ENCODE measurements at places on chromosomes 1 and 21. TPM values are rescaled to one million over a fixed set of nuclear protein-coding genes. Genes with fewer than 3 reads are reported as not detected.

- H3K36me3 ChIP-seq: no peaks in the 10 kb centered on the region
- DNase-seq: peak; percentile 79
- no peak overlapping the region for H3K27ac ChIP-seq
Observed at GRCh38 chr1:165073185-165074007, 283.1 kb downstream of the LMX1A start.

DNA sequence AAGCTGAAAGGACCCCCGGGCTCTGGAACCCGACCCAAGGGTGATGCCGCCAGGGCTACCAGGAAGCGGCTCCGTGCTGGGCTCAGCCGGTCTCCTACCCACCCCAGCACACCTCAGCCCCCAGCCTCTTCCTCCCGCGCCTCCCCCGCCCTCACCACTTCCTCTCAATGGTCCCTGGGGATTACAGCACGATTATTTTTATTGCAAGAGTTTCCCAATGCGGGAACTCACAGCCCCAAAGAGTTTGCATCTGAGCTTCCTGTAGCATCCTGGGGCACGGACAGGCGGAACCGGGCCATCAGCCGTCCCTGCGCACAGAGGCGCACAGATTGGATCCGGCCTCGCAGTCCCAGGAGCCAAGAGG lies 8.7 kb upstream of the SLX9 start:
- DNase-seq: peak; percentile 77
- no peaks in the 10 kb centered on the region for H3K27me3 ChIP-seq
- peaks cover 71% of the 10 kb centered on the region for H3K4me1 ChIP-seq
- H3K4me3 ChIP-seq: peak overlapping the region; percentile 77
- H3K27ac ChIP-seq: peak overlapping the region; percentile 74

GRCh38 chr1:221667504-221667903 lies 74.4 kb downstream of the DUSP10 start:
- H3K27me3 ChIP-seq: no peaks in the 10 kb centered on the region
- H3K27ac ChIP-seq: peak overlapping the region; percentile 21
- H3K4me3 ChIP-seq: no peak overlapping the region
- DNase-seq: peak; percentile 74
- H3K4me1 ChIP-seq: peaks cover 25% of the 10 kb centered on the region
- no peaks in the 10 kb centered on the region for H3K36me3 ChIP-seq

DNA sequence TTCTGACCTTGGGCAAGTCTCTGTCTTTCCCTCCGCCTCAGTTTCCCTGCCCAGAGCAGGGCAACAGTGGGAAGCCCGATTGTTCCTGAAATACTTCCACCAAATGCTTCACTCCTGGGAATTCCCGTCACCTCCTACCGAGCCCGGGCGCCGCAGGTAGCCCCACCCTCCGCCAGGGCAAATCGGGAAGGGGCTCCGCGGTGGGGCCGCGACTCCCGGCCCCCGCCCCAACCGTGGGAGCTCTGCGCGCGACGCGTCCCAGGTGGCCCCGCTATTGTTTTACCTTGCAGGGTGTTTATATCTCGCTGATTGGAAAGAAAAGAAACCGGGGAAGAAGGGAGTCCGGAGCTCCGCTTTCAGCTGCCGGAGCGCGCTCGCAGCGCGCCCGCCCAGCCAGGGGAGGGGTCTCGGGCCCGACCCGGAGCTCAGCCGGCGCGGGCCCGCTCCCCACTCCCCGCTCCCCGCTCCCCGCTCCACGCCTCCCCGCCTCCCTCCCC lies 407 bp downstream of the IGSF3 start:
- H3K4me1 ChIP-seq: peaks cover 15% of the 10 kb centered on the region
- no peak for DNase-seq
- no peaks in the 10 kb centered on the region for H3K27me3 ChIP-seq

- DNase-seq: no peak
- no peaks in the 10 kb centered on the region for H3K4me1 ChIP-seq
- H3K27me3 ChIP-seq: peaks cover 3% of the 10 kb centered on the region
- H3K27ac ChIP-seq: no peak overlapping the region
- H3K36me3 ChIP-seq: no peaks in the 10 kb centered on the region
Observed at GRCh38 chr21:14677013-14677412, 130.9 kb upstream of the SAMSN1 start.

DNA sequence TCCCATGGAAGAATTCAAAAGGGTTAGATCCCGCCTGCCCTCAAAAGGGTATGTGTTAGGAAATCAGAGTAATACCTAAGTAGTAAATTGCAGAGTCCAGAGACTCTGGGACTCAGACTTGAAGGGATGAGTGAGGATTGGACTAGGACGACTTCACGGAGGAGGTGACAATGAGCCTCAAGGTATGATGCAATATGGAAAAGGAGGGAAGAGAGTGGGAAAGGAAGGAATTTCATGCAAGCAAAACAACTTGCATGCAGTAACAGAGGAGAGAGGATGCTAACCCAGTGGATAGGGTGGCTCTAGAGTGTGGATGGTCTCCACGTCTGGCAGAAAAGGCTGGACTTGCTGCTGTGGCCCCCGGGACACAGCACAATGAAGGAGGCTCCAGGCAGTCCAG lies 4.8 kb downstream of the CAPN2 start:
- peaks cover 71% of the 10 kb centered on the region for H3K36me3 ChIP-seq
- DNase-seq: no peak
- no peak overlapping the region for H3K4me3 ChIP-seq
- H3K4me1 ChIP-seq: peaks cover 80% of the 10 kb centered on the region

DNA sequence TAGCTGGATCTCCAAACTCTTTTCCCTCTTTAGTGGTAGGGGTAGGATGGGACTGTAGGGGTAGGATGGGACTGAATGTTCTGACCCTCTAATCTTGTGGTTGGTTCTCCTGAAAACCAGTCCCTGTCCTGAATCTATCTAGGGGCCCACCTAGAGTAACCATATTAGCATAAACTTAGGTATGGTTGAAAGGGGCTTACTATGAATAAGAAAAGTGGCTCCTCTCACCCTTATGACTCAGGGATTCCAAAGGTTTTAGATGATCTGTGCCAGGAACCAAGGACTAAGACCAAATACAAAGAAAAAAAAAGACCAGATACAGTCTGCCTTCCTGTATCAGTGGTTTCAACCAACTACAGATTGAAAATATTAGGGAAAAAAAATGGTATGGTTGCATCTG lies 28.9 kb downstream of the RNF2 start:
- no peaks in the 10 kb centered on the region for H3K36me3 ChIP-seq
- DNase-seq: peak; percentile 3
- no peak overlapping the region for H3K4me3 ChIP-seq
- peaks cover 6% of the 10 kb centered on the region for H3K4me1 ChIP-seq

- H3K4me1 ChIP-seq: no peaks in the 10 kb centered on the region
- DNase-seq: no peak
- no peaks in the 10 kb centered on the region for H3K36me3 ChIP-seq
Observed at GRCh38 chr1:30536530-30536929, 186.9 kb downstream of the MATN1 start.

- H3K36me3 ChIP-seq: no peaks in the 10 kb centered on the region
- H3K4me3 ChIP-seq: peak within 1 kb of the TSS; percentile 71
- peak; percentile 98 for DNase-seq
- no peaks in the 10 kb centered on the region for H3K27me3 ChIP-seq
Observed at GRCh38 chr1:164558461-164559341, at the start of gene PBX1. PBX1 (plus strand) TSS chr1:164559184.

DNA sequence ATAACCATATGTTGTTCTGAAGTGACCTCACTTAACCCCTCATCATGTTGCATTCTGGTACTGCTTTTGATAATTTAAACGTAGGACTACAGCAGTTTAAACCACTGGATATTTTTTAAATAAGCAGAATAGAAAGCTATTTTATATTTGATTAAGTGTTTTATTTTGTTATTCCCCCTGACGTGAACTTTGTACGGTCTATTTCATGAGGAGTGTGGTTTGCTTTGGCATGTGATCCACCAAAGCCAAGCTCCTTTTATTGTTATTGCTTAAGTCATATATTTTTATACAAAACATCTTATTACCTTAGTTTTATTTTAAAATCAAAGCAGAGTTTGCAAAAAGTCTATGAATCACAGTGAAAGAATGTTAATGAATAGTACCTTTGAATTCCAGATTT lies 101.4 kb upstream of the L1TD1 start:
- no peak for DNase-seq
- H3K4me1 ChIP-seq: no peaks in the 10 kb centered on the region
- H3K27ac ChIP-seq: no peak overlapping the region
- H3K36me3 ChIP-seq: no peaks in the 10 kb centered on the region

DNA sequence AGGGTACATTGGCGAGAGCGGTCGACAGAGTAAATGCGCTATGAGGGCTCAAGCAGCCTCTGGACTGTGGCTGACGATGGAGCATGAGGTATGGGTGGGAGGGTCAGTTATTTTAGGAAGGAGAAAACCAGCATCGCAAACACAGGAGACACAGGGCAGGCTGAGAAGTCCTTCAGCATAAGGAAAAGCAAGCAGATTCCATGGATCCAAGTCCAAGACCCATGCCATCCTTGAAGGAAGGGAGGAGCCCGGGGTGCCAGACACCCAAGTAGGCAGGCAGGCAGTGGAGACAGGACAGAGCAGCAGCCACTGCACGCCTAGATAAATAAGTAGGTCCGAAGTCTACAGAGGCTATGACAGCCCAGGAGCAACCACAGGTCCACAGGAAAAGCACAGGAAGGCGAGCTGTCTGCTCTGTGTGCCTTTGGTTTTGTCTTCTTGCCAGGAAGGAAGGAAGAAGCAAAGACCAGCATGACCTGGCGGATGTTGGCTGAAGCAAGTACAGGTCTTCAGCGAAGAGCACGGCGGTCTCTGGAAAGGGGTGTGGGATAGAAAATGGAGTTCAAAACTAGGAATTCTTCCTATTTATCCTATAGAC lies 76.4 kb upstream of the SLC45A1 start:
- H3K27me3 ChIP-seq: no peaks in the 10 kb centered on the region
- H3K4me3 ChIP-seq: no peak overlapping the region
- peak; percentile 16 for DNase-seq
- H3K36me3 ChIP-seq: no peaks in the 10 kb centered on the region
- peaks cover 29% of the 10 kb centered on the region for H3K4me1 ChIP-seq
- H3K27ac ChIP-seq: no peak overlapping the region

DNA sequence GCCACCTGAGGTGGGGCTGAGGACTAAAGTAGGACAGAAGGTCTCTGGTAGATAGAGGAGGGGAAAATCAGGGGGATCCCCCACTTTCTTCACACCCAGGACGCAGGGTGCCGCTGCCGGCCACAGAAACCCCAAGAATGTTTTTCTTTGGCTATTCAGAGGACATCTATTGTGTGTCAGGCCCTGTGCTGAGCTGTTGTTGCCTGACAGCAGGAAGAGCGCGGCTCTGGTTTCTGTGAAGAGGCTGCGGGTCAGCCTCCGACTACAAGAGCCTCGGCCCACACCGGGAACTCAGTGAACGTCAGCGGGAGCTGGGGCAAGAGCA lies 407 bp upstream of the PIGV start:
- peaks cover 53% of the 10 kb centered on the region for H3K4me1 ChIP-seq
- peak overlapping the region; percentile 90 for H3K27ac ChIP-seq
- DNase-seq: no peak
- H3K27me3 ChIP-seq: no peaks in the 10 kb centered on the region

GRCh38 chr1:234507089-234507488 lies 28.1 kb upstream of the TARBP1 start:
- no peak overlapping the region for H3K4me3 ChIP-seq
- H3K27ac ChIP-seq: no peak overlapping the region
- peaks cover 16% of the 10 kb centered on the region for H3K4me1 ChIP-seq
- no peak for DNase-seq
- H3K36me3 ChIP-seq: no peaks in the 10 kb centered on the region

GRCh38 chr1:24484199-24484598 lies 18.4 kb upstream of the RCAN3 start:
- H3K4me1 ChIP-seq: no peaks in the 10 kb centered on the region
- H3K27me3 ChIP-seq: no peaks in the 10 kb centered on the region
- no peak for DNase-seq
- no peaks in the 10 kb centered on the region for H3K36me3 ChIP-seq
- H3K4me3 ChIP-seq: no peak overlapping the region
- H3K27ac ChIP-seq: no peak overlapping the region

- H3K27me3 ChIP-seq: no peaks in the 10 kb centered on the region
- H3K27ac ChIP-seq: peak overlapping the region; percentile 75
- peak overlapping the region; percentile 46 for H3K4me3 ChIP-seq
- H3K36me3 ChIP-seq: peaks cover 26% of the 10 kb centered on the region
Observed at GRCh38 chr1:172588296-172589291, 55.6 kb downstream of the SUCO start.

DNA sequence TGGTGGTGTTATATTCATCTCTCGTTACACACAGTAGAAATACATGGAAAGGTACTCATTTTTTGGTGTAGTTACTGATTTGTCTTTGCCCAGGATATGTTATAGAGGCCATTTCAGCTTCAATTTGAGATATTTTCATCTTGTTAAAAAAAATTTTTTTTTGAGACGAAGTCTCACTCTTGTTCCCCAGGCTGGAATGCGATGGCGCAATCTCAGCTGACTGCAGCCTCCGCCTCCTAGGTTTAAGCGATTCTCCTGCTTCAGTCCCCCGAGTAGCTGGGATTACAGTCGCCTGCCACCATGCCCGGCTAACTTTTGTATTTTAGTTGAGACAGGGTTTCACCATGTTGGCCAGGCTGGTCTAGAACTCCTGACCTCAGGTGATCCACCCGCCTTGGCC lies 19.0 kb downstream of the MORC3 start:
- no peak for DNase-seq
- H3K36me3 ChIP-seq: peaks cover 46% of the 10 kb centered on the region
- H3K4me3 ChIP-seq: no peak overlapping the region
- no peak overlapping the region for H3K27ac ChIP-seq
- peaks cover 19% of the 10 kb centered on the region for H3K4me1 ChIP-seq

GRCh38 chr1:100413035-100413434 lies 60.7 kb downstream of the CDC14A start:
- DNase-seq: no peak
- no peak overlapping the region for H3K27ac ChIP-seq
- no peaks in the 10 kb centered on the region for H3K27me3 ChIP-seq

- no peak overlapping the region for H3K4me3 ChIP-seq
- peak; percentile 13 for DNase-seq
- H3K27me3 ChIP-seq: peaks cover 27% of the 10 kb centered on the region
- H3K36me3 ChIP-seq: no peaks in the 10 kb centered on the region
- no peak overlapping the region for H3K27ac ChIP-seq
Observed at GRCh38 chr1:25003457-25004190, 73.5 kb upstream of the RUNX3 start.

GRCh38 chr1:179156708-179157107 lies 72.8 kb downstream of the ABL2 start:
- no peak for DNase-seq
- no peaks in the 10 kb centered on the region for H3K27me3 ChIP-seq
- H3K36me3 ChIP-seq: no peaks in the 10 kb centered on the region

- peaks cover 40% of the 10 kb centered on the region for H3K4me1 ChIP-seq
- no peaks in the 10 kb centered on the region for H3K27me3 ChIP-seq
- no peak for DNase-seq
- H3K27ac ChIP-seq: no peak overlapping the region
Observed at GRCh38 chr21:25578056-25578961, 29.0 kb downstream of the MRPL39 start.

GRCh38 chr1:192598589-192598988 lies 23.0 kb downstream of the RGS1 start:
- no peaks in the 10 kb centered on the region for H3K27me3 ChIP-seq
- no peaks in the 10 kb centered on the region for H3K36me3 ChIP-seq
- no peak for DNase-seq

CNR2 gene
- not detected for total RNA-seq

ATXN7L2 gene
- 9.2 TPM for total RNA-seq

BARHL2 gene
- not detected for total RNA-seq

MPL gene
- not detected for total RNA-seq

DLGAP3 gene
- not detected for total RNA-seq

KCNC4 gene
- total RNA-seq: 1.6 TPM

GBP7 gene
- total RNA-seq: 0.07 TPM

B3GALT5 gene
- total RNA-seq: 1.5 TPM

SPAG17 gene
- total RNA-seq: not detected
